Activated T-cell treated with anti-CD3 and anti-CD28 coated beads for 24 hours (primary cell): ENCODE measurements at places on chromosomes 3 and 15.

DNA sequence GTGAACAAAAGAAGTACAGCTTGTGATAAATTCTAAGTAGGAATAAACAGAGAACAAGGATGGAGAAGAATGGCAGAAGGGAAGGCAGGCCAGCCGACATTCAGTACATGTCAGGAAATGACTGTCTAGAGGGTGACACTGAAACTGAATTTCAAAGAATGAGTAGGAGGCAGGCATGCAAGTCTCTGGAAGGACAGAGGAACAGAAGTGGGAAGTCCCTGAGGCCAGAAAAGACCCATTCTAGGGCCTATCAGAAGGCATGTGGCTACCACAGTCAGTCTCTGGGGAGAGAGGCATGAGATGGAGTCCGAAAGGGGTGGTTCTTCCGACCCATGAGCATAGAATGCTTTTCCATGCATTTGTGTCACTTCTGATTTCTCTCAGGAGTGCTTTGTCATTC lies 243.5 kb upstream of the UBE2E2 start:
- DNase-seq: no peak

GRCh38 chr3:105722943-105723556 lies 145.8 kb downstream of the CBLB start:
- no peak for DNase-seq

DNA sequence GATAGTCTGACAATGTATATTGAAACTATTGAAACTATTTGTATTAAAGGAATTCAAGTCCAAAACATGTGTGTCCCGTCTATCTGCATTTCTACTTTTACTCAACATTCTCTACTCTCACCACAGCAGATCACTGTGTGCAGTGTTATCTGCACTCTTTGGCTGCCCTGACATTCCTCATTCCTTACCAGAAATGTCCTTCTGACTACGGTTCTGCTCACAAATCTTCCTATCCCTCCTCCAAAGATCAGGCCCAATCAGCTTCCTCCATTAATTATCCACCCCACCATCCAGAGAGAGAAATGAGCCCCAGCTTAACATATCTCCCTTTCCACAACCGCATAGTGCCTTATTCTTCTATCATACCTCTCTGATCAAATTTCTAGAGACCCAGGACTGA lies 94.7 kb downstream of the TBL1XR1 start:
- no peak for DNase-seq

DNA sequence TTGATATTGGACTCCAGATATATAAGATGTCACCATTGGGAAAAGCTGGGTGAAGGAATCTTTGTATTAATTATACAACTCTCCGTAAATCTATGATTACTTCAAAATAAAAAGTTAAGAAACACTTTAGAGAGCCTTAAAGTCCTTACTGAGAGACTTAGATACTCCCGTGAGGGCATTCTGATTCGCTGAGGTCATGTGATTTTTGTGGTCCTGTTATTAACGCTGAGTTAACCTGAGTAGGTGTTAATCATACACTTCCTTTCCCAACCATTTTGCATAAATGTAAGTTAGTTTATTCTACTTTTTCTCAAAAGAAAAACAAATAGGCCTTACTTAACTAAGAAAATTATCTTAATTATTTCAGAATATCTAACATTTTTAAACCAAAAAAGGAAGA lies 67.1 kb upstream of the LMOD3 start:
- DNase-seq: no peak

- DNase-seq: no peak
Observed at GRCh38 chr3:131560795-131561194, 58.0 kb upstream of the MRPL3 start.

DNA sequence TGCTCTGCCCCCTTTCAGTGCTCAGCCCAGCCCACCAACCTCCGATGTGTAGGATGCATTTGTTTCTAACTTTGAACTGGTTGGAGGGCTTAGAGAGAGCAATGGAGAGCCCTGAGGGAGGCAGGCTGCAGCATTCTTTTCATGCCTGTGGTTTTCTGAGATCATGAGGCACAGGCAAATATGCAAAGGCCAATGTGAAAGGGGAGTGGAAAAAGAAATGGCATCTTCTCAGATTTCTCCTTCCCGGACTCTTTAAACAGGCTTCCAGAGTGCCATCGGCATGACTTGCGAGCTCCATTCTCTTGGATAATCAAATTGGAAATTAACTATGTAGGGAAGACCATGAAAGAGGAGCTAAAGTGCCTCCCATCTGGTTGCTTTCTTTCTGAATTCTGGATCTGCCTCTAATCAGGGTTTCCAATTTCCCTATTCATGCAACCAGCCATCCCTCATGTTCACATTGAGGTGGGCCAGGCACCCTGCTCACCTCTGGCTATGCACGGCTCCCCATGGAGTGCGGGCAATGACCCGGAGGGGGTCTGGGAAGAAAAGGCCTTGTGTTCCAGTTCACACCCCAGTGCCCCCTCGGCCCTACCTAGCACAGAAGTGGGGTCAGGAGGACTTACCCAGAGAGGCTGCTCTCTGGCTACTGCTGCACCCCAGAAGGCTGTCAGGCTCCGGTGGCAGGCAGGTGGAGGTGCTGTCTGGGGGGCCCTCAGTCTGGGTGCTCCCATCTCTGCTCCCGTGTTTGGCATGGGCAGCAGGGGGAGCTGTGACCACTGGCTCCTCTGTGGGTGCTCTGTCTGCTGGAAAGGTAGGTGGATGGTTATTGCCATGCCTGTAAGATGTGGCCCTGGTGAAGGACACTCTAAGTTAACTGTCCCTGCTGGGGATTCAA lies 16.1 kb downstream of the AMOTL2 start:
- no peak for DNase-seq

GRCh38 chr15:66946578-66947164 lies 118.7 kb upstream of the SMAD3 start:
- DNase-seq: peak; percentile 69

GRCh38 chr3:24004171-24004938 lies 59.3 kb downstream of the NR1D2 start:
- peak; percentile 8 for DNase-seq

DNA sequence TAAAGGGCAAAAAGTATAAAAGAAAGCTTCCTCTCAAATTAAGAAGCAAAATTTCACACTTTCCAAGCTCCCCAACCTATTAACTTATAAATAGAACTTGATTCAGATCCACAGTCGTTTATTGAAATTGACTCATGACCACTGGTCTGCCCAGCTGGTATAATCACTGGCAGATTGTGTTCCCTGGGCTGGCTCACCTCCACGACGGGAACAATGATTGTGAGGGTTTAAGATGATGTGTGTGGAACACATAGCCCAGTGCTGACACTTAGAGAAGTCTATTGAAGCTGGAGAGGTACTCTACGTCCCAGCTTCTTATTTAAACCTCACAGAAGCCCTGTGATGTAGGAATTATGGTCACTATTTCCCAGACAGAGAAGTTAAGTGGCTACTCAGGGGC lies 90.4 kb downstream of the MB21D2 start:
- DNase-seq: no peak

GRCh38 chr15:23764306-23764705 lies 77.2 kb upstream of the NDN start:
- DNase-seq: no peak

DNA sequence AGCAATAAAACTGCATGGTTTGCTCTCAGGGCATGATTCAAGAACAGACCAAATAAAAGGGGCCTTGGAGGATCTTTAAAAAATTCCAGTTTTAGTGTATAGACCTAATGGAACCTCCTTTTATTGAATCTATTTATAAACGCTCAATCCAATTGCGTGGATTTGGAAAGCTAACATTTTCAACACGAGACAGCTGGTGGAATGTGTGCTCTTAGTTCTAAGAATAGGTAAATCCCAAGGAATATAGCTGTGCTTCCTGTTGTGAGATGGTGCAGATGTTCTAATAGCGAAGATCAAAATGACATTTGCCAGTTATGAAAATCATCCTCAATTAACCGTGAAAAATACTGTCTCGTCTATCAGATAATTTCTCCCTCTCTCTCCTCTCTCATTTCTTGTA lies 192.5 kb downstream of the ATP10A start:
- no peak for DNase-seq
